ENCODE measurements at places on chromosomes 2 and 18.

DNA sequence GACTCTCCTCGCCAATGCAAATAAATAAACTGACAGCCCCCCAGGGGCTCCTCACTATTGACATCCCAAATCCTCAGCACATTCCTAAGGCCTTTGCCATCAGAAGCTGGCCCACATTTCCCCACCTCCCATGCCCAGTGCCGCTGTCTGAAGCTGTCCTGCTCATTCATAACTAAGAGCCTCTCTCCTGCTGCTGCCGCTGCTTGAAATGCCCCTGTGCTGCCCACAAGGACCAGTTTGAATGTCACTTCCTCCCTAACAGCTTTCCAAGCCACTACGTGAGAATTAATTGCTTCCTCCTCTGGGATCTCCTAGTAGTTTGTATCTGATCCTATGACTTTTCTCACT, 151.6 kb upstream of the CAPN13 start:
- DNase-seq, result no peak

- DNase-seq, result no peak
These were observed 35.4 kb downstream of the NPC1 start for GRCh38 chr18:23550898-23551297.

DNA sequence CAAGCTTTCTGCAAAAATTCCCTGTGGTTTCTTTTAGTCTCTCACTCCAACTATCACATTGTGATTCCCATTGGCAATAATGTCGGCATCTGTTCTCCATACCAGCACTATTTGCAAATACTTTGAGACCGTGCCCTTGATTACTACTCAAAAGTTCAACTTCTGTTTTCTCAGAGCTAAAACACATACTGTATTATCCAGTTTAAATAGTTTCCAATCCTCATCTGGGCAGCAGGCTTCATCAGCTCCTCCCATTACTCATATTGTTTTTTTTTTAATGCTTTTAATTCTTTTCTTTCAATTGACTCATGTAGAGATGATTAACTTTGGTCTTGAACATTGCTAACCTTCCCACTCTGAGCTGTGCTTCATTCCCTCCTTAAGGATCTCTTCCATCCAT, 135.8 kb downstream of the METTL8 start:
- DNase-seq, result no peak

- DNase-seq, result no peak
These were observed 37.0 kb downstream of the PUM2 start for GRCh38 chr2:20313659-20314058.

- no peak for DNase-seq
These were observed 34.7 kb downstream of the CYB5A start for GRCh38 chr18:74257083-74257482.

DNA sequence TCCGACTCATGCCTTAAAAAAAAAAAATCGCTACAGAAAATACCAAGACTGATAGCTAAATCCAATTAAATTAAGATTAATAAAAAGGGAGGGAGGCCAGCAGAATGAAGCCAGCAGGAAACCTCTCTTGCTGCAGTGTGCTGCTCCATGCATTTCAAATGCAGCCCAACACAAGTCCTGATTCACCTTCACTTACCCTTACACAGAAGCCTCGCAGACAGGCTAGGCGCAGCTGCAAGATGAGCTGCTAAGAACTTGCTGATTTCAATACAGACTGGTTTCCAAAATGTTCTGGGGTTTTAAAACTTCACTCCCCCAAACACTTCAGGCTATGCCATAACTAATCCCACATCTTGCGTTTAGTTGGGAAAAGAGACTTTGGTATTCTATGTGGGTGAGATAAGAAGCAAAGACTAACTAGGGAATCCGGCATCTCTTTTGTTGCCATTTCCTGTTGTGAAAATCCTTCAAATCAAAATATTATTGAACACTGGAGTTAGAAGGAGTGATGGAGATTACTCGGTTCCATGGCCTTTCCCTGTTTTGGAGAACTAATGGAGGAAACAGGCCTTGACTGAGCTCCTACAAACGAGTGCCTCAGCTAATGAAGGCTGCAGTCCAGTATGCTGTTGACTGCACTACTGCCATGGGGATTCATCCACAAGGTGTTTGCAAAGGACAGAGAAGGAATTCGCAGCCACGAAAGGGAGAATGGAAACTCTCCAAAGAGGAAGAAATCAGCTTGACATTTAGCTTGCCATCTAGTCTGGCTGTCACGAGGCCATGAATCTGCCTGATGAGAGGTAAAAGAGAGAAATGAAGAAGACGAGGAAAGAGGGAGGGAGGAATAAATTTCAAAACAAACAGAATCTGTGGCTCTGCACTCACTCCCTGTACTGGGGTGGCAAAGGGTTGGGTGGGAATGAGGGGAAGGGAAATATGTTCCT, 67.3 kb downstream of the CLHC1 start:
- DNase-seq, result no peak

GRCh38 chr18:46429649-46430224, 227.3 kb downstream of the LOXHD1 start:
- DNase-seq, result no peak

DNA sequence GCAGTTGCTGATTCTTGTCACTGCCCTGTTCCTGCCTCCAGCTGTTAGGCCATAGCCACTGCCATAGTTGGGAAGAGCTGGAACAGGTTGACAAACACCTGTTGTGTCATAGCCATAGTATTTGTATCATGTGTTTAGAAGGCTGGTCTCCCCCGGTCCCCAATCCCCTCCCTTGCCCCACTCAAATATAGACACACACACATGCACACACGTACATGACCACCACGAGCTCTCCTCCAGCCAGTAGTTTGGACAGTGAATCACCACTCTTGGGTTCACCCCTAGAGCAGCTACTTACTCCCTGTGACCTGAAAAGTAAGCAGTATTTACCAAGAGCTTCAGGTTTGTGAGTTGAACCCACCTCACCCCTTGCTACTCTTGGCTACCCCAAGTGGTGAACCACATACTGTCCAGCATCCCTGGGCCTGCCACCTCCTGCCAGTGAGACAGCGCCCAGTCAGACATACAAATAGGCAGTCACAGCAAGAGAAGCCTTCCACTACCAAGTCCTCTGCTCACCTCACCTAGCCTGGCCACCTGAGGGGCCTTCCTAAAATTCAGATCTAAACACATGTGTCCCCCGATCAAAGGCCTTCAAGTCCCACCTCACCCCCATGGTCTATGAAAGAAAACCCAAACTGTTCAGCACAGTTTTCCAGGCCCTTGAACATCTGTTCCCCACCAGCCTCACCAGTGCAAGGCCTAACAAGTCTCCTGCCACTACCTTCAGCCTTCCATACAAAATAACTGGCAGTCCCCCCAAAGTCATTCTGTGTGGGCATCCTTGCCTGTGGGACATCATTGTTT, 7.1 kb downstream of the PCBP1 start:
- DNase-seq, result no peak

DNA sequence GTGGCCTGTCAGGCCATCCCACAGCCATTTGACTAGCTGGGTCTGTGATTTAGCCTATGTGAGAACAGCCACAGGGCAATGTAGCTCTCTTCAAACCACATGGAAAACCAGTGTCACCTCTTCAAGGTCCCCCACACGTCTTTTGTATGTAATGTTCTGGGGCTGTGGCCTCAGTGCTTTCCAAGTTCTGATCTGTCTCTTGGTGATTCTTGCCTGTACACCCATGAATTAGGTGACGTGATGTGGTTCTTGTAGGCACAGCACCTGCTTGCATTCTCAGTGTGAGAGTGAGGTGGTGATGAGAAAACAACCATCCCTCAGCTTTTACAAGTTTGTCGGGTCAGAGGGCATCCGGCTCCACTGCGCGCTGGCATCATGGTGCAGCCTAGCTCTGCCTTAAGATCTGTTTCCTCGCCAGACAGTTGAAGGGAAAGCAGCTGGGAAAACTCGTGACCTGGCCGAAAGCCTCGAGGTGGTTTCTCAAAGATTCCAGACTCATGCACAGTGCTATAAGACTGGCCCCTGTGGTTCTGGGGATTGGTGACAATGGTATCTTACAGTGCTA, 125.8 kb downstream of the TANC1 start:
- no peak for DNase-seq

DNA sequence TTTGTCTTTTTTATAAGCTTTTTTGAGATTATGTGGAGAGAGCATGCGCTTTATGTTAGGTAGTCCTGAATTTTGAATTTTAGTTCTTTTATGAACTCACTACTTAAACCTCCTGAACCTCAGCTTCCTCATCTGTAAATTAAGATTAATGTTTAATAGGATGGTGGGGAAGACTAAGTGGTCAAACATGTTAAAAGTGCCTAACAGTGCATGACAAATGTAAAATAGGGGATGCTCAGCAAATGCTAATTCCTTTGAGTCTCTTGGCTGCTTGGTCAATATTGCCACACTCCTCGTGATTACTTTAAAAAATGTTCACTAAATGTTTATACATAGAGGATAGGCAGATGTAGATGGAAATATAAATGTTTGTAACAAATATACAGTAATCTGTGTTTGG, 6.8 kb downstream of the BIRC6 start:
- DNase-seq, result no peak

- no peak for DNase-seq
These were observed 22.0 kb downstream of the AP1S3 start for GRCh38 chr2:223815186-223815883.

- no peak for DNase-seq
These were observed 1173.9 kb upstream of the TMEFF2 start for GRCh38 chr2:193368615-193369014.

DNA sequence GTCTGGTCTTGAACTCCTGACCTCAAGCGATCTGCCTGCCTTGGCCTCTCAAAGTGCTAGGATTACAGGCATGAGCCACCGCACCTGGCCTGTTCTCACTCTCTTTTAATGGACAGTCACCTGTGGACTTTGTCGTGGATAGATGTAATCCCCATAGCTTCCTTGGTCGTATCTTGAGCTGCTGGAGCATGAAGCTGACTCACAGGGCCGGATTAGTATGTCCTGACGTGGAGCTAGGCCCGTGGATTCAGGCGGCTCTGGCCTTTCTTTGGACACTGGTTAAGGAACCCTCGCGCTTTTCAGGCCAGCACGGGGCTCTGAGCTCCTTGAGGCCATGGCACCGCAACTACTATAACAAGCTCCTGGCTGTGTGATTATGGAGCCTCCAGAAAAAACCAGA, 27.5 kb upstream of the GBX2 start:
- DNase-seq, result no peak

DNA sequence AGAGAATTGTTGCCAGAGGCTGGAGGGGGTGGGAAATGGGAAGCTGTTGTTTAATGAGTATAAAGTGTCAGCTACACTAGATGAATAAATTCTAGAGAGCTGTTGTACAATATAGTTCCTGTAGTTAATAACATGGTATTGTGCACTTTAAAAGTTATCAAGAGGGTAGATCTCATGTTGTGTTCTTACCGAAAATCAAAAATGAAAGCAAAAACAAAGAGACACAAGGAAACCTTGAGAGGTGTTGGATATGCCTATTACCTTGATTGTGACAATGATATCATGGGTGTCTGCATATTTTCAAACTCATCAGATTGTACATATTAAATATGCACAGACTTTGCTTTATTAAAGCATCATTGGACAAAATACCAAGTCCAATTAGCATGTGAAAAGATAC, 43.2 kb downstream of the SCG2 start:
- no peak for DNase-seq

- DNase-seq, result no peak
These were observed 79.1 kb downstream of the ARHGEF4 start for GRCh38 chr2:130915595-130916437.

- no peak for DNase-seq
These were observed 75.6 kb upstream of the MGAT5 start for GRCh38 chr2:134178138-134178877.

- DNase-seq, result no peak
These were observed 25.2 kb downstream of the DYTN start for GRCh38 chr2:206692971-206693370.

DNA sequence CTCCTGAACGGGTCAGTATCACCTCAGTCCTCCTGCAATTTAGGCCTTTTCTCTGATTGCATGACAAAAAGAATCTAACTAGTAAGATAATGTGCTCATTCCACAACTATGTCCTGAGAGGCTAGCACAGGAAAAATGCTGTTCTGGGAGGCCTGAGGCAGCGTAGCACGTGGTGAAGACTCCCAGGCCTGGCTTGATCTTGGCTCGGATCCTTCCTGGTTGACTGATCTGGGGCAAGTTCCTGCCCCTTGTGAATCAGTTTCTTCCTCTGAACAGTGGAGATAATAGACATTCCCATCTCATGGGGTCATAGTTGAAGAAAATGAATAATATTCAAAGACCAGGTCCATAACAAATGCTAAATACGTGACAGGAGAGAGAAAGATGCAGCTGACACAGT, 12.3 kb downstream of the FBLN7 start:
- DNase-seq, result no peak

DNA sequence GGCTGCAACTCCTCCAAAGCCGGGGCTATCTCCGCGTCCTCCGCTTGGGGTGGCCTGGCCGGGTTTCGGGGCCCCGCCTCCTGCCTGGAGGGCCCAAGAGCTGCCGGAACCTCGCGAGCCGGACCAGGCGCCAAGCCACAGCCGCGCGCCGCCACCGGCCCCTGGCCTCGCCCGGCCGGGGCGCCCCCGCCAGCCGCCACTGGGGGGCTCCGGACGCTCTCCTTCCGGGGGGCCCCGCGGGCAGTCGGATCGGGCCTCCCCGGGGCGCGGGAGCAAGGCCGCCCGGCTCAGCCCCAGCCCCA, 17.4 kb upstream of the HAAO start:
- DNase-seq, result peak; percentile 56

DNA sequence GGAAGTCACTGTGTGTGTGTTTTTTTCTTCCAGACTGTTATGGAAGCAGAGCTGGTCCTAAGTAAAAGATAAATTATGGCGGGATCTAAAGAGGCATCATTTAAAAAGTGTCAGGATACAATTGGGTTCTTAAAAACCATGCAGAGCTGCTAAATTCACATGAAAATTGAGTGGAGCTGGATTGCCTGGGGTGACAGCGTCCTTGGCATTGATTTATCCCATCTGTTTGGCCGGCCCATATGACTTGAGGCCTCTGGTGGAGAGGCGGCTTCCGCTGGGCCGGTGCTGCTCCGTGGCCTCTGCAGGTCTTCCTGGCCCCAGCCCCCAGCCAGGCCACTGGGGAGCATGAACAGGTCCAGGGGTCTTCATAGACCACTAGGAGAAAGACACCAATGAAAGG, 165.5 kb downstream of the GLI2 start:
- no peak for DNase-seq

GRCh38 chr2:96320728-96321622, 4.1 kb upstream of the ITPRIPL1 start:
- peak; percentile 22 for DNase-seq

DNA sequence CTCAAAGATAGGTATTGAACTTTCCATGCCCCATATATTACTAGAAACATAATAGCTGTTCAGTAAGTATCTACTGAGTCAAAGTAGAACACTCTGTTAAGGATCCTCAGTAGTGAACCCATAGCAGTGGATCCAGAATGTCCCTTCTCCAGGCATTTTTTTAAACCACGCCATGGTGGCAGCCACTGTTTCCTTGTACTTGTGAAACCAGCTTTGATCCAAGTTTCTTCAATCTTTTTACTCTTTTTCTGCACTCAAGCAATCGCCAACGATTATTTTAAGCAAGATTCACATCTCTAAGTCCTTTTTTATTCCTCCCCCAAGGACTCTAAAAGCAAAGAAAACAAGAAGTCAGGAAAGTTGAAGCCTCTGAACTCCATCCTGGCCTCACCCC, 291.2 kb upstream of the SLC14A2 start:
- DNase-seq, result no peak
